ENCODE measurements at places on chromosomes 4 and X.

DNA sequence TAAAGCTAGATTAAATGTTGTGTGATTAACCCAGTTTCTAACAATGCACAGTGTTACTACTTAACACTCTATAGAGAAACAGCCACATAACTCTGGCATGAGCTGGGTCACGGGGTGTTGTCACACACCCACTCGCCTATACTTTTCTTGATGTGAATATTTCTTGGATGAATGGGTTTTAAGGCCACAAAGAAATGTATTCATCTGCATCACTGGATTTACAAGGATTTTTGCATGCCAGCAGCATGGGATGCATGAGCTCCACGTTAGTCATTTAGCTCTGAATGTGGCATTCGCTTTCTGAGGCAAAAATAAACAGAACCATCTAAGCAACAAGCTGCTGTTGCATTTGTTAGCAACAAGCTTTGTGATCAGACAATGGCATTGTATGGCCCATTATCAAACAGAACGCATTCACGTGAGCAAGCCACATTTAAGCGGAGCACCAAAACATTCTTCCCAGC lies 89.7 kb downstream of the LRP2BP start:
- no peak for DNase-seq

DNA sequence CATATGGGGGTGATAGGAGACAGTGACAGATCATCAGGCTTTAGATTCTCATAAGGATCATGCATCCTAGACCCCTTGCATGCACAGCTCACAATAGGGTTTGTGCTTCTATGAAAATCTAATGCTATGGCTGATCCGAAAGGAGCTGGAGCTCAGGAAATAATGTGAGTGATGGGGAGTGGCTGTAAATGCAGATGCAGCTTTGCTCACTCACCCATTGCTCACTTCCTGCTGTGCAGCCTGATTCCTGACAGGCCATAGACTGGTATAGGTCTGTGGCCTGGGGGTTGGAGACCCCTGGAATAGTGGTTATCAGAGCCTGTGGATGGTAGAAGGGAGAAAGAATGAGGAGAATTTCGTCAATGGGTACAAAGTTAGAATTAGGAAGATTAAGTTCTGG lies 2751.1 kb downstream of the ARAP2 start:
- DNase-seq: no peak

DNA sequence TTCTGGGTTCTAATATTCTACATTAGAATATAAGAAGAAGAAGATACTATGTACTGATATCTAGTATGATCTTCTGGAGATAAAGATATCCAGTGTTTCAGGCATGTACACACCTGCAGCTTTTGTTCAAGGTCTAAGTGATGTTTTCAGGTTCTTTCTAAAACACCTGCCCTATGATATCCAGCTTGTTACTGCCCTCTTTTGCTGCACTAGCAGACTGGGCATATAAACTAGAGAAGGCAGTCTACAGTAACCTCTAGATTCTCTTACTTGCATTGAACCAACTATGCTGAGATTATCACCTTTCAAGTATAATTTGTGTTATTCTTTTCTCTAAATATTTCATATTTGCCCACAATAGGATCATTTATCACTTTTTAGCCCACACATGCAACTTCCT lies 1.9 kb upstream of the FRYL start:
- no peak for DNase-seq

GRCh38 chr4:185734214-185734613 lies 77.8 kb downstream of the SORBS2 start:
- no peak for DNase-seq

DNA sequence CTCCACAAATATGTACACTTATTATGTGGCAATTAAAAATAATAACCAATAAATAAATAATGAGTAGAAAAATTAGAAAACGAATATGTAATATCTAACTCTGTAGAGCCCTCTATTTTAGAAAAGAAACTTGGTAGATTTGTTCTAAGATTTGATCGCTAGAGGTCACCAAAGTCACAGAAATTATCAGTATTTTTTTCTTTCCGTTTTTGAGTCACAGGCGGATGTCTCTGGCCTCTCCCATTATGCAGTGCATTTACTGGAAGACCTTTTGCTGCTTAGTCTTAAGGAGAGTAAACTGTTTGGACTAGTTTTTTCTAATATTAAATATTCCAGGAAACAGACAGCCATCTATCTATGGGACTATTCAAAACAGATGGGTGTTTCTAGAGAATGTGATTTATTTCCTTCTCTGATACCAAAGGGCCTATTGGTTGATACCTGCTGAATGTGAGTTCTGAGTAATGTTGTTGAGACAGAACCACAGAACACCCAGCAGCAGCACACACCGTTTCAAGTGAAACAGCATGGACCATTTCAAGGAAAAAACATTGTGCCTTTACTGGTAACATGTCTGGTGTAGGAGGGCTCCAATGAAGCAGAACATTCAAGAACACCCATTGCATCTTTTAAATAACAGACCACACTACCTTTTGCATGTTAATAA lies 34.0 kb upstream of the GYPA start:
- DNase-seq: no peak

Data from 8988T (cell line).